ENCODE measurements at places on chromosomes 2 and 18.

DNA sequence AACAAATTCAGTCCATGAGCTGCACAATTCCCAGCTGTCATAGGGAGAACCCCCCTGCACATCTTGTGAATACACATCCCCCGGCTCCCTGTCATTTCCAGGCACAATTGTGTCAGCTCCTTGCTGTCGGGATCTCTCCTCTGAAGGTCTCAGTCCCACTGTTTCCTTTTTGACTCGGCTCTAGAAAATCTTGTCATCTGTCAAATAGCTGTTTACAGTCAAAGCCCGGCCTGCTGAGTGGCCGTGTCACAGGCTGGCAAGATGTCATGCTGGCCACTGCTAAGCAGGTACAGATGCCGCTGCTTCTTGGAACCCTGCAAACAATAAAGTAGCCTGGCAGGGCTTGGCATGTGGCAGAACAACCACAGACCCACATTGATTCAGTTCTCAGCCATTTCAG is 61.7 kb downstream of the LYPD1 start:
- DNase-seq = no peak

GRCh38 chr2:68418419-68418818 is 48.7 kb downstream of the FBXO48 start:
- no peak for DNase-seq

- DNase-seq = peak; percentile 9
Measured at GRCh38 chr18:5890331-5891183, 4.8 kb downstream of the TMEM200C start.

- no peak for DNase-seq
Measured at GRCh38 chr18:61943175-61943964, 50.6 kb upstream of the RNF152 start.

GRCh38 chr2:63667132-63667700 is 78.5 kb downstream of the MDH1 start:
- DNase-seq = peak; percentile 12

GRCh38 chr18:52582516-52582915 is 242.5 kb downstream of the DCC start:
- DNase-seq = no peak

DNA sequence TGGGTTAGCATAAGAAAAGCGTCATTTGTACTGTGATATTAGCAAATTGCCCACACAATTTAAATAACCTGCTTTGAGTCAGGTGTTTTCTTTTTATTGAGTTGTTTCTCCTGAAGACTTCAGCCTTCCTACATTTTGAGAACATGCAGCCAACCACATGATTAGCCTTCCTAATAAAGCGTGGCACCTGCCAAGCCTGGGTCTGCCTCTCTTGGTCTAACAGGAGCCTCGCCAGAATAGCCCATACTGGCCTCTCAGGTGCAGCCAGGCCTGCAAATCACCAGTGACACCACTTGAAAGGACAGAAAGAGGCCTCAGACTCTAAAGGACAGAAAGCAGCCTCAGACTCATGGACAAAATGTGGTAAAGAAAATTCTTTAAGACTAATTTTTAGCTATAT is 653.8 kb downstream of the BCL11A start:
- no peak for DNase-seq

DNA sequence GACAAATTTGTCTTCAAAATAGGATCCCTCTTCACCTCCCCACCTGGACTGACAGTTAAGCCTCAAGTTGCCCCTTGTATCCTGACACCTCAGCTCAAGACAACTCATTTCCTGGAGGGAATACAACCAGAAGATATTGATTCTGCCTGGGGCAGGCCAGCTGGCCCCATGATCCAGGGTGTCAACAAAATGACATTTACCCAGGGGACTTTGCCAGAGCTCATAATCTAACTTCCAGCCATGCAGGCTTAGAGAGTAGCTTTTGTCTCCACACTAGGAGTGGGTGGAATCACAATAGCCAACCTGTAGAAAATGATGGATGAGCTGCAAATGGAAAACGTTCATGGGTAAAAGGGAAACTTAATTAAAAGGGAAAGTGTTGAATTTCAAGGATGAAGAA is 220.1 kb upstream of the DPP10 start:
- no peak for DNase-seq

DNA sequence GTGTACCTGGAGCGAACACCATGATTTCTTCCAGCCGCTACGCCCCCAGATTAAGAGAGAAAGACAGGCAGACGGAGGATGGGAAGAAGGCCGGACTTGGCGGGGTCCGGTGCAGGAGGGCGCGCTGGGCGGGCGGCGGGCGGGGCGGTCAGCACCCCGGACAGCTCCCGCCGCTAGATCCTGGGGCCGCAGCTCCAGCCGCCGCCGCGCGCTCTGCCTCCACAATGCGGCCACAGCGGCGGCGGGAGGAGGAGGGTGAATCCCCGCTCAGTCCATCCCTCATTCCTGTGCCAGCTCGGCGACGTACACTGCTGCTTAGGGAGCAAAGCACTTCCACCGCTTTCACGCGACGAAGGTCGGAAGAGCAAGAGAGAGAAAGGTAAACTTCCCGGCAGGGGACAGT is at the start of gene AKAIN1:
Gene AKAIN1, minus strand, starts transcription at position 226 of the 403 bp plus-strand sequence. Its CDS starts 204 bp downstream, at position 22.
- peak; percentile 56 for DNase-seq

DNA sequence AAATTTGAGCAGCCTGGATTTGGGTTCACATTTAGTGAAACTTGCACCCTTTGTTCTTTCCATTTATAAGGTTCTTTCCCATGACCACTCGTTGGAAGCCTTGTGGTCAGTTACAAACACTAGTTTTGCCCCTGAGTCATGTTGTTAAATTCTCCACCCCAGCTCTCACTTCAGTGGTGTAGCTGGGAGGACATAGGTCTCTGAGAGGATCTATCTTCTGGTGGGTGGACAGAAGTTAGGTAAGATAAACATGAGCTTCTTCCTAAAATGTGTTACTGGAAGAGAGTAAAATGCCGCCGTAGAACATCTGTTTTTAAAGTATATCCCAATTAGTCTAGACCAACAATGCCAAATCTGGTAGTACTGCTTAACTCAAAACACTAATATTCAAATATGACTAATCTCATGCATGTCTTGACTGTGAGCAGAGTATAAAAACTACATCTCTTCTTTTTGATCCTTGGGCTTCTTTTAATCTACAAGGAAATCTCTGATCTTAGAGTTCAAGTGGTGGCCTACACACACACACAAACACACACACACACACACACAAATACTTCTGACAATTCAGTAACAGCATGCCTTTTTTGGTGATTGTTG is 162.6 kb upstream of the FN1 start:
- DNase-seq = peak; percentile 51

DNA sequence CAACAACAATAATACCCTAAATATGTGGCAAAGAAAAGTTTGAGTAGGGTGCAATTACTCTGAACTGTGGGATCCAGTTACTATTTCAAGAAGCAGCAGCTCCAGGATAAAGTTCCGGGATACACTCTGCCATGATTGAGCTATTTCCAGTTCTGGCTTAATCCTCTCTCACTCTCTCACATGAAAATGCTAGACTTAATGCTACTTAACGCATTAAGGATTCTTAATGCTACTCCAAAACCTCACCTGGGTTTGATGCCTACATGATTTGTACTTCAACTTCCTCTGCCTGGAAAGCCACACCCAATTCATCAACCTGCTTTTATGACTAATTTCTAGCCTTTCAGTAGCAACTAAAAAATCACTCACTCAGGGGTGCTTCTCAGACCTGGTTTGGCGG is 151.1 kb upstream of the HNMT start:
- no peak for DNase-seq

GRCh38 chr2:6826081-6826913 is 39.4 kb downstream of the CMPK2 start:
- peak; percentile 74 for DNase-seq

- DNase-seq = peak; percentile 69
Measured at GRCh38 chr18:22170421-22171257, 1.2 kb downstream of the GATA6 start.

- no peak for DNase-seq
Measured at GRCh38 chr18:73023975-73024374, 156.2 kb upstream of the NETO1 start.

- DNase-seq = no peak
Measured at GRCh38 chr2:196802401-196802800, 2.9 kb upstream of the GTF3C3 start.

- peak; percentile 2 for DNase-seq
Measured at GRCh38 chr2:136874258-136874657, 108.9 kb downstream of the THSD7B start.
